T-helper 1 cell (primary cell): ENCODE measurements at places on chromosomes 16 and 17.
A peak's percentile ranks its signal among the peaks of the same experiment; 100 is the strongest.

- DNase-seq, result no peak
These were observed 31.2 kb downstream of the LYRM9 start for GRCh38 chr17:27862004-27862403.

- DNase-seq, result peak; percentile 62
These were observed 24.2 kb downstream of the KLHL36 start for GRCh38 chr16:84672276-84673202.

GRCh38 chr17:40720899-40721298 lies 17.3 kb upstream of the KRT24 start:
- DNase-seq, result no peak

- DNase-seq, result no peak
These were observed 44.5 kb downstream of the ZNRF1 start for GRCh38 chr16:75043175-75043895.

- no peak for DNase-seq
These were observed 565.2 kb downstream of the TOX3 start for GRCh38 chr16:51981725-51982124.

GRCh38 chr17:78497115-78497540 lies 80.1 kb downstream of the DNAH17 start:
- no peak for DNase-seq
